B cell (primary cell): ENCODE measurements at places on chromosomes 7 and 10. TPM values are rescaled to one million over a fixed set of nuclear protein-coding genes. Genes with fewer than 3 reads are reported as not detected.

- no peaks in the 10 kb centered on the region for H3K4me1 ChIP-seq
- H3K27ac ChIP-seq = no peak overlapping the region
- no peaks in the 10 kb centered on the region for H3K27me3 ChIP-seq
- no peaks in the 10 kb centered on the region for H3K36me3 ChIP-seq
Observed at GRCh38 chr7:101677797-101678479, 48.8 kb upstream of the MYL10 start.

DNA sequence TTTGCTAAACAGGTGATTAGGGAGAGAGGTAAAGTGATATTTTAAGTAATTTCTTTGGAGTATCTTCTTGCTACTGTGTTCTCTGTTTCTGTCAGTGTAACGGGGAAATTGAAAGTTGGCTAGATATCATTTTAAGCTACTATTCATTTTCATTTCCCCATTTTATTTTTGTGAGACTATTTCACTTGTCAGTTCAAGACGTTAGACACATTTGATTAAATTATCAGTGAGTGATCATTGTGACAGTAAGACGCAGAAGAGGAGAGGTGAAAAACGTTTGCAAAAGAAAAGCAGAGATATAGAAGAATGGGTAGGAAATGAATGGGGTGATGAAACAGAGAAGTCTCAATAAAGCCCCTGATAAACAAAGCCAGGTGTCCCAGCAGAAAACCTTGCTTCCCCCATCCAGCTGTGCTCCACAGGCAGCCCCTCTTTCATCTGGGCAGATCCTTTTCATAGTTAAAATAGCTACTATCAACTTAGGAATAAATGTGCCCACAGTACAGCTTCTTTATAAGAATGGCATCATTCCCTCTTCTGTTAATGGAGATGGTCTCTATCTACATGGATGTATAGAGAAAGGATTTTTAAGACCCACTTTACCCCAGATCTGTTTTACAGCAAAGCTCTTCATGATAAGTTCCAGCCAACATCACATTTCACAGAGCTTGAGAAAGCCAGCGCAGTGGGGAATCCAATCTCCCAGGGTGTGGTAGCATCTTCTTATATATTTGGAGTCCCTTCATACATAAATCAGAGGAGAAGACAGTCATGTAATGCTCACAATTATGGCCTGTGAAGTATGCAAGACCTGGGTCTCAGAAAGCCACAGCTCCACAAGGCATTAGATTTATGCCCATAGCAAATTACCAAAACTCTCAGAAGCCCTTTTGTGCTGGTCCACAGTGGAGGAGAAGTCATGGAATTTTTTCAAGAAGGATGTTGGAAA is 138.1 kb upstream of the ITGB1 start:
- peaks cover 54% of the 10 kb centered on the region for H3K4me1 ChIP-seq
- H3K4me3 ChIP-seq = no peak overlapping the region
- H3K27me3 ChIP-seq = no peaks in the 10 kb centered on the region

- no peak overlapping the region for H3K4me3 ChIP-seq
- H3K36me3 ChIP-seq = no peaks in the 10 kb centered on the region
- DNase-seq = no peak
- peaks cover 3% of the 10 kb centered on the region for H3K27me3 ChIP-seq
- peaks cover 29% of the 10 kb centered on the region for H3K4me1 ChIP-seq
- H3K27ac ChIP-seq = no peak overlapping the region
Observed at GRCh38 chr7:143407287-143408251, 1.1 kb downstream of the EPHA1 start.

The UNCX gene
- not detected in 2 replicates for total RNA-seq

DNA sequence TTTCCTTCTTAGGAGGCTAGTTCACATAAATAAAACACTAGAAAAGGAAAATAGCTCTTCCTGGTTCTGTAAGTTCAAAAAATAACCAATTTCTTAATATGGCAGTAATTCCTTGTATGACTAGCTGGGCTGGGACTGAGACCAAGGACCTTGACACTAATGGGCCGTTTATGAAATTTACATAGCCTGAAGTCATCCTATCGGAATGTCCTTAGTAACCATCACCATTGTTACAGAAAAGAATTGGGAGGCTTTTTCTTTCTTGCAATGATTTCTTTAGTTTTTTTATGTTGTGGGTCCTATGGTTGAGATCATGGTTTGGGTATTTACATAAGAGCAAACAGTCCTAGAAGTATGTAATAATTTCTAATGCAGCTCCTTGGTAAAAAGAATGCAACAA is 87.1 kb upstream of the HDAC9 start:
- H3K27ac ChIP-seq = no peak overlapping the region
- H3K4me1 ChIP-seq = peaks cover 5% of the 10 kb centered on the region
- DNase-seq = no peak
- H3K36me3 ChIP-seq = peaks cover 3% of the 10 kb centered on the region
- H3K27me3 ChIP-seq = no peaks in the 10 kb centered on the region

DNA sequence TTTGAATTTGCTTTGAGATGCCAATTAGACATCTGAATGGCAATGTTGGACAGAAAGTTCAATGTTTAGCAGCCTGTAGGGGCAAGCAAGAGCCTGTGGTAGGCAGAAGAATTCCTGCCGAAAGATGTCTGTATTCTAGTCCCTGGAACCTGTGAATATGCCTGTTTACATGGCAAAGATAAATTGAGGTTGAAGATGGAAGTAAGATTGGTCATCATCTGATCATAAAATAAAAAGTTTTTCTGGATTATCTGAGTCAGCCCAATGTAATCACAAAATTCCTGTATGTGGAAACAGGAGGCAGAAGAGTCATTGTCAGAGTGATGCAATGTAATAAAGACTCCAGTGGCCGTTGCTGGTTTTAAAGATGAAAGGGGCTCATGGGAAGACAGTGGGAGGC is 430.5 kb downstream of the MDFIC start:
- no peaks in the 10 kb centered on the region for H3K4me1 ChIP-seq
- no peaks in the 10 kb centered on the region for H3K36me3 ChIP-seq
- H3K27me3 ChIP-seq = no peaks in the 10 kb centered on the region
- H3K4me3 ChIP-seq = no peak overlapping the region

DNA sequence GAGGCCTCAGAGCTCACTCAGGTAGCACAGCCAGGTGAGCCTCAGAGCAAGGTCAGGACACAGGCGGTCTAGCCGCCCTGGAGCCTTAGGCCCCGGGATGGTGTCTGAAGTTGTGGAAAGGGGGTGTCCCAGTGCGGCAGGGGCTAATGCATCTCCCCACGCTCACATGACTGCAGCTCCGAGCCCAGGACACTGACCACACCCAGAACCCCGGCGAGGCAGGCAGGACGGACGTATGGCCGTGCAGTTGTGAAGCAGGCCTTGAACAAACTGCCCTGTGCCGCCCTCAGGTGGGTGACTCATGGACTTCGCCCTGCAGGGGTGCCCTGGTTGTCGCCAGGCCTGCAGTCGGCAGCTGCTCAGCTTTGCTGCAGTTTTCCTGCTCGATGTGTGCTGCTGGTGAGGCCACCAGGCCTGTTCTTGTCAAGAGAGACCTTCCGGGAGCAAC is 5.0 kb upstream of the PRKAR1B start:
- no peak overlapping the region for H3K27ac ChIP-seq
- H3K27me3 ChIP-seq = no peaks in the 10 kb centered on the region
- no peak for DNase-seq

DNA sequence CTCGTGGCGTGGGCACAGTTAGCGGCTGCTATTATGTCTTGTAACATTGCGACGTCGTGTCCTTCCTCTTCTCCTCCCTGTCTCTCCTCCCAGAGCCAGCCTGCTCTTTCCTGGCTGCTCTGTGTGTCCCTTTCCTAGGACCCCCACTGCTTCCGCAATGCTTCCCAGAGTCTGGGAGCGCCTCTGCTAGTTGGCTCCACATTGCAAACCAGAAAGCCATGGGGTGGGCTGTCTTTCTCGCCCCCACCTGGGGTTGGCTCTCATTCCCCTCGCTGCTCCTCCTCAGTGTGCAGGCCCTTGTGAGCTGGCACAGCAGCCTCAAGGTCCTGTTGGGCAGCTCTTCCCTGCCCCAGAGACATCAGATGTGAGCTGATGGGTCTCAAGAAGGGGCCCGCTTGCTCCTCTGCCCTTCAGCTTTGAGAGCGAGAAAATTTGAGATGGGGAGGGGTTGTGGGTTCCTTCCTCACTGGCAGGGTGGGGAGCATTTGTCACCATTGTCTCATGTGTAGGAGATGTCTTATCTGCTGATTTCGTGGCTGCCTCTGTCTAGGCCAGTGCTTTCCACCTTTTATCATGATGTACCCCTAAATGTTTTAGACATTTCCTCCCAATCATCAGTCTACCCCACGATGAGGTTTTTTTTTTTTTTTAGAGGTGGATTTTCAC is 3.3 kb downstream of the ADAMTS14 start:
- H3K4me3 ChIP-seq = no peak overlapping the region
- H3K4me1 ChIP-seq = peaks cover 6% of the 10 kb centered on the region
- H3K27me3 ChIP-seq = peaks cover 5% of the 10 kb centered on the region
- H3K27ac ChIP-seq = no peak overlapping the region
- H3K36me3 ChIP-seq = no peaks in the 10 kb centered on the region

GRCh38 chr10:103695584-103696005 is 159.8 kb downstream of the SH3PXD2A start:
- DNase-seq = peak; percentile 41
- no peaks in the 10 kb centered on the region for H3K27me3 ChIP-seq

DNA sequence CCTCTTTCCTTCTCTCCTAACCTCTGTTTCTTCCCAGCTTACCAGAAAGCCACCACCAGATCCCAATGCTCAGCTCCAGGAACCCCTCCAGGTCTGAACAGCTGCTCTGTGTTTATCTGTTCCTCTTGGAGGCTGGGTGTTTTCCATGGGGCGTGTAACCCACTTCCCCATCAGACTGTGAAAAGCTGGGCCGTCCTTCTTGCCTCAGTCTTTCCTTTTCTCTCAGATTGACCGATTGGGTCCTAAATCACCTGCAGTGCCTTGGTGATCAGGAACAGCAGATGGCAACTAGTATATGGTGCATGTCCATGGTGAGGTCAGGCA is 4.8 kb downstream of the SH3PXD2A start:
- DNase-seq = no peak
- H3K4me1 ChIP-seq = peaks cover 27% of the 10 kb centered on the region
- peaks cover 12% of the 10 kb centered on the region for H3K27me3 ChIP-seq
- no peaks in the 10 kb centered on the region for H3K36me3 ChIP-seq
- H3K4me3 ChIP-seq = no peak overlapping the region
- H3K27ac ChIP-seq = no peak overlapping the region

- no peaks in the 10 kb centered on the region for H3K27me3 ChIP-seq
- no peak overlapping the region for H3K27ac ChIP-seq
- no peaks in the 10 kb centered on the region for H3K36me3 ChIP-seq
- no peak overlapping the region for H3K4me3 ChIP-seq
- no peak for DNase-seq
Observed at GRCh38 chr7:17989546-17989945, 38.1 kb downstream of the PRPS1L1 start.

The PANK1 gene
- total RNA-seq = 1.8 and 2.9 TPM in 2 replicates

GRCh38 chr10:20858292-20859124 is 38.6 kb downstream of the NEBL start:
- H3K4me3 ChIP-seq = no peak overlapping the region
- DNase-seq = peak; percentile 8
- H3K36me3 ChIP-seq = no peaks in the 10 kb centered on the region

GRCh38 chr10:93384006-93384405 is 98.1 kb downstream of the MYOF start:
- DNase-seq = no peak
- H3K36me3 ChIP-seq = no peaks in the 10 kb centered on the region
- no peak overlapping the region for H3K27ac ChIP-seq
- peaks cover 4% of the 10 kb centered on the region for H3K4me1 ChIP-seq

- no peaks in the 10 kb centered on the region for H3K27me3 ChIP-seq
- no peak for DNase-seq
- no peaks in the 10 kb centered on the region for H3K36me3 ChIP-seq
- H3K4me3 ChIP-seq = no peak overlapping the region
- peaks cover 15% of the 10 kb centered on the region for H3K4me1 ChIP-seq
Observed at GRCh38 chr10:74029943-74030342, 32.0 kb downstream of the VCL start.

DNA sequence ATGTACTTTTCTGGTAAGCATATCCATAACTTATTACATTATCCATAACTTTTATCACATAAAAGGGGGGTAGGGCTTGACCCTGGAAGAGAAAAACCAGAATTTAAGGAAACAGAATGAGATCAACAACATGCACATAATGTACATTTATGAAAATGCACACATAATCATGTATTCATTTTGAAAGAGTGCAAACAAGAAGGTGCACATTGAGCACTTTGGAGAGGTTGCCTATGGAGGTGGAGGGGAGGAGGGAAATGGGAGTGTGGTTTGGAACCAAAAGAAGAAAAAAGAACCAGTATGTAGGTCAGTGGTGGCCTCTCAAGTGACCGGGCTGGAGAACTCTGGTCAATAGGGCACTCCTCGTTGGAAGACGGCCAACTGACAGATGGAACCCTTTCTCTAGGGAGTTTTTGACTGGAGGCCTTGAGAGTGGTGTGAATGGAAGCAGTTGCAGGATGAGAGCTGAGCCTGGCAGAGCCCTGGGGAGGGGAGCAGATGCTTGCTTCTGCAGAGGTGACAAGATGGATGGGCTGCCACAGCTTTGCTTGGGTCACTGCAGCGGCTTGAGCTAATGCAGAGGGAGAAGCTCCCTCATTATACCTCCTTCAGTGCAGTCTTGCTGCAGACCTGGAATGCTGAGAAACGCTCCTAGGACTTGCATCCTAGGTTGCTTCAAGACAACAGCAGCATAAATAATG is 192.7 kb downstream of the SEC23IP start:
- no peaks in the 10 kb centered on the region for H3K4me1 ChIP-seq
- H3K27me3 ChIP-seq = no peaks in the 10 kb centered on the region
- no peak overlapping the region for H3K27ac ChIP-seq
- no peak for DNase-seq

The PRKAR2B gene
- 0.39 and 0.81 TPM in 2 replicates for total RNA-seq

The NME8 gene
- total RNA-seq = not detected in 2 replicates

DNA sequence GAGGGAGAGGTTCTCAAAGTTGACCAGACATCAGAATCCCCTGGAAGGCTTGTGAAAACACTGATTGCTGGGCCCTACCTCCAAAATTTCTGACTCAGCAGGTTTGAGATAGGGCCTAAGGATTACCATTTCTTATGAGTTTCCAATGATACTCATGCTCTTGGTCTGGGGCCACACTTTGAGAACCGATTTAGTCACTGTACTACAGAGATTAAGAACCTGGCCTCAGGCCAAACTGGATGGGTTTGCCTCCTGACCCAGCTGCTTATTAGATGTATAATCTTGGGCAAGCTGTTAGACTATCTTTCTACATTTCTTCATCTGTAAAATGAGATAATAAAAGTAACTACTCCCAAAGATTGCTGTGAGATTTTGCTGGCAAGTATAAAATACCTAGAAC is 77.1 kb upstream of the SCIN start:
- no peak overlapping the region for H3K27ac ChIP-seq
- no peaks in the 10 kb centered on the region for H3K27me3 ChIP-seq
- DNase-seq = no peak
- H3K36me3 ChIP-seq = no peaks in the 10 kb centered on the region
- H3K4me3 ChIP-seq = no peak overlapping the region

GRCh38 chr7:27906385-27907091 is 166.6 kb downstream of the TAX1BP1 start:
- H3K36me3 ChIP-seq = no peaks in the 10 kb centered on the region
- H3K27ac ChIP-seq = no peak overlapping the region
- no peak for DNase-seq
- no peaks in the 10 kb centered on the region for H3K27me3 ChIP-seq

DNA sequence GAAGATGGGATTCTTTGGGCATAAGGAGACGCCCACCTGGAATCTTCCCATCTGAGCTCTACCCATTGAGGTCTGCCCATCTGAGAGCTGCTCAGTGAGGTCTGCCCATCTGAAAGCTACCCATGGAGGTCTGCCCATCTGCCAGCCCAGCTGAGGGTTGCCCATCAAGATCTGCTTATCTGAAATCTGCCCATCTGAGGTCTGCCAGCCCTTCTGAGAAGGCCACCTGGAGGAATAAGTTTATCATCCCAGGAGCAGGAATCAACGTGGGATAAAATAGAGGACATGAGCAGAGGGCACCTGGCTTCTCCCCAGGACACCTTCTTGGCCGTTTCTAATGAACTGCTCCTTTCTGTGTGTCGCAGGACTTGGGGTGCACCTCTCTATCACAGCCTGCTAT is 35.3 kb upstream of the PDZD8 start:
- H3K27ac ChIP-seq = no peak overlapping the region
- no peaks in the 10 kb centered on the region for H3K36me3 ChIP-seq
- H3K4me3 ChIP-seq = no peak overlapping the region
- no peak for DNase-seq
- H3K27me3 ChIP-seq = no peaks in the 10 kb centered on the region
